Right renal cortex interstitium (tissue), 3 donors: ENCODE measurements at places on chromosomes 13 and 19.
A peak's percentile ranks its signal among the peaks of the same experiment; 100 is the strongest.

GRCh38 chr13:94464771-94465170, 14.7 kb downstream of the DCT start:
- no peak for DNase-seq

- no peak for DNase-seq
These were observed 104.5 kb downstream of the NBEA start for GRCh38 chr13:35046587-35046986.

DNA sequence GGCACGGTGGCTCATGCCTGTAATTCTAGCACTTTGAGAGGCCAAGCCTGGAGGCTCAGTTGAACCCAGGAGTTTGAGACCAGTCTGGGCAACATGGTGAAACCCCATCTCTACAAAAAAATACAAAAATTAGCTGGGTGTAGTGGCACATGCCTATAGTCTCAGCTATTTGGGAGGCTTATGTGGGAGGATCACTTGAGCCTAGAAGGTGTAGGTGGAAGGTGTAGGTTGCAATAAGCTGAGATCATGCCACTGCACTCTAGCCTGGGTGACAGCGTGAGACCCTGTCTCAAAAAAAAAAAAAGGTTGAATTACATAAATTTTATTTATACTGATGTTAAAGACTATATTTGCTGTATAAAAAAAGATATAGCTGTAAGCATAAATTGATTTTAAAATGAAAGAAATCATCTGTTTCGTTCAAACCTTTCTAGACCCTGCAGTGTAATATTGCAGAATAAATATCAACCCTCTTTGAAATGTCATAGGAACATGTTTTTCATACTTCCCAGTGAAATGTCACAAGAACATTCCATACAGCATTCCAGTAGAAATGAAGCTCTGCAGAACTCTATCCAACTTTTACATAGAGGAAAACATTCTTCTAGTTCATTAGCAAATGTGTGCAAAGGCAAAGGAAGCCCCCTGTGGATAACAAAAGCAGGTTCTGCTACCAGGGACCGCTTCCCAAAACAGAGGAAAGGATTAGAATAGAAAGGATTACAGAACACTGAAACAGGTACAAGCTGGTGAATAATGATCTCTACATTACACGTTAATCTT, 76.0 kb downstream of the CAB39L start:
- DNase-seq: no peak

- no peak for DNase-seq
These were observed 111.6 kb downstream of the NHLRC3 start for GRCh38 chr13:39149896-39150295.

DNA sequence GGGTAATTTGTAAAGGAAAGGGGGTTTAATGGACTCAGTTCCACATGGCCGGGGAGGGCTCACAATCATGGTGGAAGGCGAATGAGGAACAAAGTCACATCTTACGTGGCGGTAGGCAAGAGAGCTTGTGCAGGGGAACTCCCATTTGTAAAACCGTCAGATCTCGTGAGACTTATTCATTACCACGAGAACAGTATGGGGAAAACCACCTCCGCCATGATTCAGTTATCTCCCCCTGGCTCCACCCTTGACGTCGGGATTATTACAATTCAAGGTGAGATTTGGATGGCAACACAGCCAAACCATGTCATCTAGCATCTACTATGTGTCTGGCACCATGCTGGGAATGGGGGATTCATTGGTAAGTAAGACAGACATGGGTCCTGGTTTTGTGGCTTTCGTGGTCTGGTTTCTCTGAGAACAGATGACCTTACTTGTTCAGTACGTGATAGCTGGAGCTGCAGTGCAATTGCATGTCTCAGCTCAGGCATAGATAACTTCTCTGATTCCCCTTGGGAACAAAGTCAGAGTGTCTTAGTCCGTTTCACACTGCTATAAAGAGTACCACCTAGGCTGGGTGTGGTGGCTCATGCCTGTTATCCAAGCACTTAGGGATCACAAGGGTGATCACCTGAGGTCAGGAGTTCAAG, 8.3 kb downstream of the ZNF554 start:
- no peak for DNase-seq

- DNase-seq: no peak
These were observed 273.8 kb downstream of the LIG4 start for GRCh38 chr13:107941345-107942029.

DNA sequence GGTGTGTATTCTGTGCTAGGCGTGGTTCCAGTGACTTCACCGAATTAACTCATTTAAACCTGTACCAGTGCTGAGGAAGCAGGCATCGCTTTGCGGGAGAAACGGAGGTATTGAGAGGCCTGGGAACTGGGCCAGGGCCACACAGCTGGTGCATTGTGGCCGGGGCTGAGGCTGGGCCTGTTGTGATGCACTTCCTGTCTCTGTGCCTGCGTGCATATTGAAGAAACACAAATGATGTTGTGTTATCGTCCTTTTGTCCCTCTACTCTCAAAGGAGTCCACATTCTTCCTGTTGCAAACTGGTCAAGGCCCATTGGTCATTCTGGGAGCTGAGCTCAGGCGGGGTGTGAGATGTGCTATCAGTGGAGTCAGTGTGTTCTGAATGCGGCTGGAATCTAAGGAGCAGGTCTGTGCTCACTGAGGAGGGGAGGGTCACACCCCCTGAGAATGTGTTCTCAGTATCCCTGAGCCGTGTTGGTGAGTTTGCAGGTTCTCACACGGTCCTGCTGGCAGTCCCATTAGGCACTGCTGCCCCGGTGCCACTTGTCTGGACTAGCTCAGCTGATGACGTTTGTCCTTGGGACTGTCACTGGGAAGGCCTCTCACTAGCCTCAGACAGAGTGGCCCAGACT, 62.1 kb downstream of the ARHGEF7 start:
- DNase-seq: no peak

- DNase-seq: no peak
These were observed at the start of gene CNMD for GRCh38 chr13:52739468-52740071. CNMD (minus strand) TSS chr13:52739820; CDS start chr13:52739701, 119 bp downstream.

- no peak for DNase-seq
These were observed 415.0 kb upstream of the SLITRK1 start for GRCh38 chr13:84297251-84297650.

DNA sequence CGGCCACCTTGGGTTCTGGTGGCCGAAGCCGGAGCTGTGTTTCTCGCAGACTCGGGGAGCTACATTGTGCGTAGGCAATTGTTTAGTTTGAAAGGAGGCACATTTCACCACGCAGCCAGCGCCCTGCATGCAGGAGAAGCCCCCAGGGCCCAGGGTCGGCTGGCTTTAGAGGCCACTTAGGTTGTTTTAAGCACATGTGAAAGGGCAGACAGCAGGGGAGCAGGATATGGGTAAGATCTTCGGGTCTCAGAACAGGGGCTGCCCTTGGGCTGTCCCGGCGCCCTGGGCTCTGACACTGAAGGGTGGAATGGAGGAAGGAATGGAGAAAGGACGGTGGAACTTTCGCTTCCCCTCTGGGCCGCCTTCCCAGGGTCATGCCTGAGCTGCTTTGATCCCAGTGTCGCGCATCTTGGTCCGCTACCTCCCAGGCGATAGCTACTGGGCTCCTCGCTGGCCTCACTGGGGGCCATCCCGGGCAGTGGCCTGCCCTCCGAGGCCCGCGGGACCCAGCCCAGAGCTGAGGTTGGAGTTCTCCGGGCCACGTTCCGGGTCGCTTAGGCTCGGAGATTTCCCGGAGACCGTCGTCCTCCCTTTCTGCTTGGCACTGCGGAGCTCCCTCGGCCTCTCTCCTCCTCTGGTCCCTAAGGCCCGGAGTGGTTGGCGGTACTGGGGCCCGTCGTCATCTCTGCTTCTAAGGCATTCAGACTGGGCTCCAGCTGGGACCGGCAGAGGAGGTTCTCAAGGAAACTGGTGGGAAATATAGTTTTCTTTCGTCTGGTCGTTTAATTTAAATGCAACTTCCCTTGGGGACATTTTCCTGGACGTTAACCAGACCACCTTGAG, 4.3 kb upstream of the POU4F1 start:
- DNase-seq: no peak

- no peak for DNase-seq
These were observed 40.8 kb downstream of the RCBTB2 start for GRCh38 chr13:48492096-48492440.

- no peak for DNase-seq
These were observed 682 bp downstream of the SSBP4 start for GRCh38 chr19:18419699-18420460.

- no peak for DNase-seq
These were observed 12.7 kb downstream of the CEACAM21 start for GRCh38 chr19:41588497-41589209.

- DNase-seq: no peak
These were observed 403.2 kb downstream of the EFNB2 start for GRCh38 chr13:106132216-106132615.

GRCh38 chr13:20331419-20331818, 99.3 kb upstream of the GJB6 start:
- no peak for DNase-seq

DNA sequence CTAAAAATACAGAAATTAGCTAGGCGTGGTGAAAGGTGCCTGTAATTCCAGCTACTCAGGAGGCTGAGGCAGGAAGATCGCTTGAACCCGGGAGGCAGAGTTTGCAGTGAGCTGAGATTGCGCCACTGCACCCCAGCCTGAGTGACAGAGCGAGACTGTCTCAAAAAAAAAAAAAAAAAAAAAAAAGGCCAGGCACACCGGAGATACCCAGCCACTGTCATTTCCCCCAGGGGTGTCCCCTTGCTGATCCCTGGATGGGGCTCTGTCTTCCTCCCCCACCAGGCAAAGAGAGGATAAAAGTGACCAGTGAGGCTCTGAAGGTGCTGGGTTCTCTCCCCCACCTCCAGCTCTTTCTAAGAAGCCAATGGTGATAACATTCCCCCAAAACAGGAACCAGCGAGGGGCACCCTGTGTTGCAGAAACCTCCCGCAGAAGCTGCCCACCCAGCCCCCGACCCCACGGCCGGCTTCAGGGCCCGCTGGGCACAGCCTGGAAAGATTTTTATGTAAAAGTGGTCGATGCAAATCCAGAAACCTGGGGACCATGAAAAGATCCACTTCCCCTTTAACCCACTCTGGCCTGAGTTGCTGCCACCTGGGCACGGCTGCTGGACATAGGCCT, 61.4 kb upstream of the KLF2 start:
- DNase-seq: no peak

GRCh38 chr13:113103646-113104045, 1.9 kb upstream of the F7 start:
- no peak for DNase-seq

DNA sequence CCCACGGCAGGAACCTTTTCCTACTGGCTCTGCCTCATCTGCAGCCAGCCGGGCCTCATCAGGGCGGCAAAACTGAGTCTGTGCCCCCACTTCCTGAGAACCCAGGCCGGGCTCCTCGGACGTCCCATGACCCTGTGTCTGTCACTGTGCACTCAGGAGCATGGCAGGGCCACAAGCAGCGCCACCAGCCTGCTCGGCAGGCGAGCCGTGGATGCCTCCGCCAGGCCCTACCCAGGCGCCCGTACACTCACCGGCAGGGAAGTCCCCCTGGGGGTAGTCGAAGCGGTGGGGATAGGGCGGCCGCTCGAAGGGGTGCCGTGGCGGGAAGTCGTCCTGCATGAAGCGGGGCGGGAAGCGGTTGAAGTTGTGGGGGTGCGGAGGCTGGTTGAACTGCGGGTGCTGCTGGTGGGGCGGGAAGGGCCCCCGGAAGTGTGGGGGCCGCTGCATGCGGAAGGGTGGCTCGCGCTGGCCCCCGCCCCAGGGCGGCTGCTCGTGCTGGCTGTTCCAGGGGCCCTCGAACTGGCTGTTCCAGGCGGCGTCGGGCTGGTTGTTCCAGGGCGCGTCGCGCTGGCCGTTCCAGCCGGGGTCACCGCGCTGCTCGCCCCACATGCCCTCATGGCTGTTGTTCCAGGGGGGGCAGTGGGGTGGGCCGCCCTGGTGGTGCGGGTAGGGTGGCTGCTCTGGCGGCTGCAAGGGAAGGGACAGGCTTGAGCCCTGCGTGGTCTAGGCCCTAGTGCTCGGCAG, 17.1 kb downstream of the CHERP start:
- no peak for DNase-seq

DNA sequence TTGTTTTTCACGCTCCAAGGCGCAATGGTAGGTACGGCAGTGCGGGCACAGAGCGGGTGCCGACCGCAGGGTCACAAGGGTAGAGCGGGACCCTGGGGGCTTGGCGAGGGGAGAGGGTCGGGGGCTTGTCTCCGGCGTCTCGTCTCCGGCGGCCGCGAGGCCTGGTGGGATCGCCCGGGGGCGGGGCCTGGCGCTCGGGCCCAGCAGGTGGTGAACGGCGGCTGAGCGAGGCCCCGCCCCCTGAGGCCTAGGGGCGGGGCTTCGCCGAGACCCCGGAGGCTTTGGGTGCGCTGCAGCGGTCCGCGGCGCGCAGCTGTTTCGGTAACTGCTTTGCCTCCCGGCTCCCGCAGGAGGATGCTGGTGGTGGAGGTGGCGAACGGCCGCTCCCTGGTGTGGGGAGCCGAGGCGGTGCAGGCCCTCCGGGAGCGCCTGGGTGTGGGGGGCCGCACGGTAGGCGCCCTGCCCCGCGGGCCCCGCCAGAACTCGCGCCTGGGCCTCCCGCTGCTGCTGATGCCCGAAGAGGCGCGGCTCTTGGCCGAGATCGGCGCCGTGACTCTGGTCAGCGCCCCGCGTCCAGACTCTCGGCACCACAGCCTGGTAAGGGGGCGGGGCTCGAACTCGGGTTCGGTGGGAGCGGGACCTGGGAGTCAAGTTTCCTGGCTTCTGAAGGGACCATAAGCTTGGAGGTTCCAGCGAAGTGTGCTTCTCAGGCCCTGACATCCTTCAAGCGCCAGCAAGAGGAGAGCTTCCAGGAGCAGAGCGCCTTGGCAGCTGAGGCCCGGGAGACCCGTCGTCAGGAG, at the start of gene TSEN34:
TSS of gene TSEN34 (plus strand) at position 298 of the 800 bp plus-strand sequence. CDS start at position 355, 57 bp downstream.
- peak; percentile 82 for DNase-seq

DNA sequence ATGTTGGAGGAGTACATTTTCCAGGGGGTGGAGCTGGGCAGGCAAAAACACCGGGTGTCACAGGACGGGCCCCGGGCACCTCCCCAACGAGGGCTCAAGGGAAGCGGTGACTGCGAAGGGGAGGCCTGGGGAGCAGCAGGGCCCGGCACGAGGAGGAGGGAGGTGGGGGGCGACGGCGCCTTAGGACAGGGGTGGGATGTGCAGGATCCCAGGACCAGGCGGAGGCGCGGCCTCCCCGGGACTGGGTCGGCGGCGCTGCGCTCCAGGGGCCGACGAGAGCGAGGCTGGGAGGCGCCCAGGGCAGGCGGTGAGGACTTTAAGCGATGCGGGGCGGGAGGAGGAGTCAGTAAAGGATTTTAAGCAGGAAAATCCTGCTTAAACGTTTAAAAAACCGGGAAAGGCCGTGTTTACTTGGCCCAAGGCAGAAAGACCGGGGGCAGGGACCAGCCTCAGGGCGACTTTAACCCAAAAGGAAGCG, 427 bp downstream of the ZNF160 start:
- DNase-seq: no peak

DNA sequence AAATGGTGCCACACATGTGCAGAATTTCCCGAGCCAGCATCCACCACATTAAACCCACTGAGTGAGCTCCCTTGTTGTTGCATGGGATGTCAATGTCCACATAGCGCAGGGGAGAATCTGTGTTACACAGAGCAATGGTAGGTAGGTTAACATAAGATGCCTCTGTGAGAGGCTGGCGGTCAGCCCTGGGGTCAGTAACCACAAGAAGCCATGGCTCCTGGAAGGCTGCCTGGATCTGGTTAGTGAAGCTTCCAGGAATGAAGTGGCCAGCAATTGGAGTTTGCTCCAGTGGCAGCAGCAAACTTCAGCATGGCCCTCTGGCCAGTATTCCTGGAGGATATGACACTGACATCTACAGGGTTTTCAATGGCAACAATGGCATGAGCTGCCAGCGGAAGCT, 37.0 kb upstream of the PCDH9 start:
- DNase-seq: no peak
